ENCODE measurements at places on chromosomes 2 and 18.

- DNase-seq: no peak
Measured at GRCh38 chr2:10208736-10209135, 86.2 kb downstream of the RRM2 start.

- DNase-seq: no peak
Measured at GRCh38 chr2:222611684-222612083, 44.2 kb downstream of the FARSB start.

DNA sequence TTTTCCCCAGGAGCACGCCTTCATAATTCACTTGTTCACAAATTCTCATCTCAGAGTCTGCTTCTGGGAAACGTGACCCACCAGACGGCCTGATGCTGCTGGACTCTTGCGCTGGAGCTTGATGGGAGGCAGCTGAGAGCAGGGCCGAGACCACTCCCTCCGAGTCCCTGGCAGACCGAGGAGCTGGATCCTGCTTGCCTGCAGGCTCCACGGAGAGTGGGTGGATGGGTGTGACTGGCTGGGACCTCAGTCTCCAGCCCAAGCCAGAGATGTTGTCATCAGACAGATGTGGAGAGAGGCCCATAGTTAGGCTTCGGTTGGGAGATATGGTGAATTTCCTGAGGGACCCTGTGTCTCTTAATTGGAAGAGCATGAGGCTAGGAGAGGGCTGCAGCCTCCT is 76.4 kb downstream of the TSN start:
- no peak for DNase-seq

DNA sequence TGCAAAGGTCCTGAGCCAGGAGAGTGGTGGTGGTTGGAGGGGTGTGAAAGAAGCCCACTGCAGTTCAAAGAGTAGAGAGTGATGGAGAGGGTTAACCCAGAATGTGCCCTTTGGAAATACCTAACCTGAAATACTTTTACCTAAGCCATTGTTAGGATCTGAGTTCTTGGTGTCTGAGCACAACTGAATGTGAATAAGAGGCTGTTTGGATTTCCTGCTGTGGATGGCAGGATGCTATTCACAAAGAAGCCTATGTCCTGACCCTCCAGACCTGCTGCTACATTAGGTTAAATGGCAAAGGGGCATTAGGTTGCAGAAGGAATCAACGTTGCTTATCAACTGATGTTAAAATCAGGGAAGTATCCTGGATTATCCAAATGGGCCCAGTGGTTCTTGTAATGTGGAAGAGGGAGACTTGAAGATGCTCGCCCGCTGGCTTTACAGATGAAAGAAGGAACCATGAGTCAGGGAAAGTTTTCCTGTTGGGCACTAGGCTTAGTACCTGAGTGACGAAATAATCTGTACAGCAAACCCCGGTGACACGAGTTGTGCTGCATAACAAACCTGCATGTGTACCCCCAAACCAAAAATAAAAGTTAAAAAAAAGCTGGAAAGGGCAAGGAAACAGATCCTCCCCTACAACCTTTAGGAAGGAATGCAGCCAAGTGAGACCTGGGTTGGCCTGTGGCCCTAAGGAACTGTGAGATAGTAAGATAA is 27.2 kb downstream of the ITGA6 start:
- DNase-seq: no peak

DNA sequence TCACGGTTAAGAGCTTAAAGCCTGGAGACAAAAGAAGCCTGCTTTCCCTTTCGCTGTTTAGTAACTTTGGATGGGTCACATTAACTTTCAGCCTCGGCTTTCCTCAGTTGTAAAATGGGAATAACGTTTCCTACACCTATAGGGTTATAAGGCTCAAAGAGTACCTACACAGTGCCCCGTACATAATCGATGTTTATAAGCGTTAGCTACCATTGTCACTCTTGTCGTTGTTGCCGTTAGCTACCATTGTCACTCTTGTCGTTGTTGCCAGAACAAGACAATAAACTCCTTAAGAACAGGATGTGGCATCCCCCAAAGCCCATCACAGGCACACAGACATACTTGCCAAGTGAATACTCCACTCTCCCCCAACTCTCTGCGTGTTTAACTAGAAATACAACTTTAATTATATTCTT is 901 bp upstream of the MFSD6 start:
- peak; percentile 36 for DNase-seq

- no peak for DNase-seq
Measured at GRCh38 chr2:157349949-157350515, 24.4 kb upstream of the ERMN start.

DNA sequence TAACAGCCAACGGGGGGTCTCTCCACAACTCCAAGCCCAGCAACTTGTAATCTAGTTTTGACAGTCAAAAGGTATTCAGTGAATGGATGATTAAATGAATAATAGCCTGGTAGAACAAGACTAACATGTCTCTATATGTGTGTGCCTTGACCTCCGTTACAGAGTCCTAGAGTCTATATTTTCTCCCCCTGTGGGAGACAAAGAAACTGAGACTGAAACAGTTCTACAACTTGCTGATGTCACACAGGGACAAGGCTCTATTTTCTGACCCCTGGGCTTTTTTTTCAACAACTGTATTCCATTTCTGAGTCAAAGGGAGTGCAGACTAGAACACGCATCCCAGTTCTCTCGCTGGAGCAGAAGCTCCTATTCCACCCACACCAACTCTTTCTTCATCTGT is 223.6 kb upstream of the AGAP1 start:
- DNase-seq: no peak

GRCh38 chr2:173785813-173786212 is 179.4 kb downstream of the SP3 start:
- DNase-seq: no peak

- DNase-seq: no peak
Measured at GRCh38 chr18:79884963-79885728, 66.3 kb downstream of the SLC66A2 start.

DNA sequence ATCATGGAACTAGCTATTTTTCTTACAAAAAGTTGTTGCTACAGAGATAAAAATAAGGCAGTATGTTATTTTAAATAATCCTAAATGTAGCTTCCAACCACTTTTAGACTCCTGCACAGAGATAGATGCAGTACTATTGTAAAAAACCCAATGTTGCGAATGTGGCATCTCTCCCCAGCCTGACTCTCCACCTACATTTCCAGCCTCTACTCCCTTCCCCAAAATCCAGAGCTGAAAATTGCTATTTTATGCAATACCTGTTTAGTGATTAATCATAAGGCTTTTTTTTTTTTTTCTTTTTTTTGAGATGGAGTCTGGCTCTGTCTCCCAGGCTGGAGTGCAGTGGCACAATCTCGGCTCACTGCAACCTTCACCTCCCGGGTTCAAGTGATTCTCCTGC is 39.4 kb downstream of the SPRED2 start:
- DNase-seq: no peak

DNA sequence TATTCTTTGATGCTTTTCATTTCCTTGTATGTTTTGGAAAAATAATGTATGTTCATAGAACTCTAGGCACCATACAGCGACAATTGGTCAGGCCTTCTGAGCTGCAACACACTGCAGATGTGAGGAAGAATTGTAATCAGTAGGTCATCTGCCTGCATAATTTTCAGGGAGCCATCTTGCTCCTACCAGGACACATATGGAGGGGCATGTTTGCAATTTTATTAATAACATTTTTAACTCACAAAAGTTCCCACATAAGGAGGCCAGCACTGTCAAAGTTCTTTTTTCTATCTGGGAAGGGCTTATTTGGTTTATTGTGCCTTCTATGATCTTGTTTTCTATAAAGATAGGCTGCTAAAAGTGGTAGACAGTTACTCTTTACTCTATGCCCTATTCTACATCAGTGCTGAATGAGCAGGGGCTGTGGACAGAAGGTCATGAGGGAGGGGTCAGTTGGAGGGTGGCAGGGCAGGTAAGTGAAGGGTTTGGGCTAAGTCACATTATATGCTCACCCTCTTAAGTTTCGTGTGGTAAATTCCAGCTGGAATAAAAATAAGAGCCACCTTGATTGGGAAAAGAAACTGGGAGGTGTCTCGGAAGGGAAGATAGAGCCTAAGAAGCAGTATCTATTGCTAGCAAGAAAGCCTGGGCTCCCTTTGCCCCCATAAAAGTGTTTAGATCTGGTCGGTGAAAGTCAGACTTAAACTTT is 126.3 kb downstream of the PLCL1 start:
- DNase-seq: no peak

DNA sequence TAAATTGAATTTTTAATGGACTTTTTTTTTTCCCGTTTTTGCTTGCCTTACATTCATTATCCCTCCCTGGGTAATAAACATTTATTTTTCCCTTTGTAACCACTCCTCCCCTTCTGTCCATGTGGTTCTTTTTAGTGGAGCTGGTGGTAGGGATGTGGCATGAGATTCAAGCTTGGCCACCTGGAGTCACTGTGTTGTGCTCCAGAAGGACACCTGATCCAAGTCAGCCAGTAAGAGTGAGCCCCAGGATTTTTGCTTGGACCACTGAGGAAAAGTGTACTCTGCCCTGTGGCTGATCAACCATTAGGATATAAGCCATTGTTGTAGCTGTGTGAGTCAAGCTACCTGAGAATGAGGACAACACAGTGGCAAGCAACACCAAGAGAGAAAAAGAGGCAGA is 11.1 kb upstream of the ACTR3 start:
- no peak for DNase-seq

DNA sequence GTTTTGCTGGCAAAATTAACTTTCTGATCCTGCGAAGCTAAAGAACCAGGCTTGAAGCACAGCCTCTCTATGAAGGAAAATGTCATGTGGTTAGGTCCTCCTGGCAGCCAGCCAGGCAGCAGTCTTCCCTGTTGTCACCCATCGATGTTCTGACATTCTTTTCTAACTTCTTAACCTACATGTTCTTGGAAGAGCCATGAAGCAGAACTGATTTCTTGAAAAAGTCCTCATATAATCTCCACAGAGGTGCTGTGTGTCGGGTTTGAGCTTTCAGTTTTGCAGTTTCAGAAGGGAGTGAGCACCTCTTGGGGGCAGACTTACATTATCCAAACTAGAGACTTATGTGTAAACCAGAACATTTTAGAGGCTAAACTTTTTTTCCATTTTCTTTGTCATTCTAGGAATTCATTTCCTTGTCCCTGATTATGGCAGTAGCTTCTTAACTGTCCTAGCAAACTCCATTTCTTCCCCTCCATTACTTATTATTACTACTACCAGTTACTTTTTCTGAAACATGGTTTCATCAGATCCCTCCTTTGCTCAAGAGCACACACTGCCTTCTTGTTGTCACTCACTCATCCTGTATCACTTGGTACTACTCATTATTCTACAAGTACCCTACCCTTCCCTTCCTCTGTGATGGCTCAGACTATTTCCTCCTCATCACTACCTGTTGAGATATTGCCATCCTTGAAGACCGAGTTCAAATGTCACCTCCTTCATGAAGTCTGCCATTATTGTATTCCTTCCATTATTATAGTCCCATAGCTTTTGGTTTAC is 31.1 kb downstream of the DOK1 start:
- DNase-seq: peak; percentile 57

GRCh38 chr2:127293386-127293747 is 577 bp downstream of the ERCC3 start:
- DNase-seq: peak; percentile 5

DNA sequence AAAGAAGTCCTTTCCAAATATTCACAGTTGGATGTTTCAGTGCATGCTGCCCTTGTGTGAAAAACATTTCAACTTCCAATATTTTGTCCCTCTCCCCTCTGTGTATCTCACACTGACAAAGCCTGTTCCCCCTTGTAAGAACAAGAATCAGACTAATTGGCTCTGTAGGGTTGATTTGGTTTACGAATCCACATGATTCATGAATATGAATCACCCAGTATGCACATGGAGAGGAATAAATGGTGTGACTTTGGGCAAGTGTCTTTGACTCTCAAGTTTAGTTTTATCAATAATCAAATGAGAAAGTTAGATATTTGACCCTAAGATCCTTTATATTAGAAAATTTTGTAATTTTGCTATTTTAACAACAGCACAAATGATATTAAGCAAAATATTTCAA is 9.3 kb upstream of the CDH20 start:
- DNase-seq: no peak

GRCh38 chr18:12026562-12026961 is 45.3 kb downstream of the IMPA2 start:
- no peak for DNase-seq

DNA sequence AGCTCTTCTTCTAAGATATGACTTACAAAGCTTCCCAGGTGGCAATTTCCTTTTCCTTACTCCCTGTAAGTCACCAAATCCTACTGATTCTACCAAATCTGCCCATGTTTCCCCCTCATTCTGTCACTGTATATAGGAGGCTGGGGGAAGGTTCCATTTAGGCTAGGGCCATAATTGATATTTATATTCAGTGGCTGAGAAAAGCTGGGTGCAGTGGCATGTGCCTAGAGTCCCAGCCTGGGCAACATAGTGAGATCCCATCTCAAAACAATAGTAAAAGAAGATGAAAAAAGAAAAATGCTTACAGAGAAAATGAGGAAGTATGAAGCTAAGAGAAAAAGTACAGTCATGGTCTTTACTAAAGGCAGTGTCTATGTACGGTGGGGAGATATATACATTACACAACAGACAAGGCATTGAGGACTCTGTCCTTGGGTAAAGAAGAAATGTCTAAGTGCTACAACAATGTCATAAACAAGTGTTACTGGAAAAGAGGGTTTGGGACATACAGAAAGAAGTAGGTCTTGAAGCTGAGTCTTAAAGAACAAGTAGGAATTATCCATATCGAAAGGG is 4.8 kb downstream of the CWC22 start:
- no peak for DNase-seq

GRCh38 chr2:6177811-6178210 is 485.6 kb downstream of the SOX11 start:
- DNase-seq: no peak

DNA sequence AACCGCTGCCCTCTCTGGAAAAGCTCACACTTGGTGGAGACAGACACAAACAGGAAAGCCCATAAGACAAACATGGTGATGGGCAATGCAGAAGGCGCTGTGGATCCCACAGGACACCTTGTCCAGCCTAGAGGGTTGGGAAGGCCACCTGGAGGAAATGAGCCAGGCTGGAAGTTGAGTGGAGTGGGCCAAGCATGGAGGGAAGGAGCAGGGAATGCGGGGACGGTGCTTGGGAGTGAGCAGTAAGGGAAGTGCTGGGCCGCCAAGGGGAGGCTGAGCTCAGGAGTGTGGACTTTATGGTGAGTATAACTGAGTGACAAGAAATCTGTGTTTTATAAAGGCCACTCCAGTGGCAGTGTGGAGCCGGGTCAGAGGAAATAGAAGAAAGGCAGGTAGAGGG is 2.8 kb upstream of the GRHL1 start:
- DNase-seq: no peak

- no peak for DNase-seq
Measured at GRCh38 chr18:43079422-43079821, 36.1 kb downstream of the RIT2 start.

- no peak for DNase-seq
Measured at GRCh38 chr2:201308914-201309313, 48.2 kb downstream of the FLACC1 start.

GRCh38 chr2:165277295-165277694 is 38.1 kb downstream of the SCN2A start:
- no peak for DNase-seq

- peak; percentile 65 for DNase-seq
Measured at GRCh38 chr2:241272303-241273209, 42.9 kb downstream of the HDLBP start.

- no peak for DNase-seq
Measured at GRCh38 chr2:29663268-29663667, 258.1 kb downstream of the ALK start.
